Activated T-helper 17 cell treated with anti-CD3 and anti-CD28 coated beads, Interleukin-2, amount 50 U/mL, for 72 hours (primary cell): ENCODE measurements at places on chromosomes 5 and 9.

DNA sequence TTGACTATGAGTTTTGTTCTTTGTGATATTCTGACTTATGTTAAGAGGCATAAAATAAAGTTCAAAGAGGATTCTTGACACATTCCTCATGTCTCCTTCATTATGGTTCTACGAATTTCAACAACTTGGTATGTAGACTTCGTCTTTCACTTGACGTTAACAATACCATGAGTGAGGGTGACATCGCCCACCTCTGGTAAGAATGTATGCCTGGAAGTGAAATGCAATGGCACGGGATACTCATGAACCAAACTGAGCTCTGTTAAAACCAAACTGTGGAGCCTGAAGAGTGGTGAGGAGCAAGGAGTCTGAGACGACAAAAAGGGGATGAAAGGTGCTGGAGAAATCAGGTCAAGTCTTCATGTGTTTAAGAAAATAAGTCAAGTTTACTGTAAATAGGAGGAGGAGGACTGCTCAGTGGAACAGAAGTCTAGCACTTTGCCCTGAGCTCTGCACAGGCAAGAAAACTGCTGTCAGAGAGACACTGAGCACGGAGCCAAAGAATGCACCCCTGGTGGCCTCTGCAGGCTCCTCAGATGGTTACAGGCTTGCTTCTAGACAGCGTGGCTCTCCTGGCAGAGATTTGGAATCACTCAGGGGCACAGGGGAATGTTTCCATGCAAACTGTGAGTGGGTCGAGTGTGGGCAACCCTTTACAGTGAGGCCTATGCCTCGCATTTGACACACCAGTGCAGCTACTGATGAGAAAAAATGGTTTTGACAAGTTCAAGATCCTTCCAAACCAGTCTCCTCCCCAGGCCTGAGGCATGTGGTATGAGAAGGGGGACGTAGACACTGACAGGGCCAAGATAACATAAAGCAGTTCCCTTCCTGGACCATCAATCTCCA is 470.1 kb downstream of the IRX1 start:
- ATAC-seq: no peak

DNA sequence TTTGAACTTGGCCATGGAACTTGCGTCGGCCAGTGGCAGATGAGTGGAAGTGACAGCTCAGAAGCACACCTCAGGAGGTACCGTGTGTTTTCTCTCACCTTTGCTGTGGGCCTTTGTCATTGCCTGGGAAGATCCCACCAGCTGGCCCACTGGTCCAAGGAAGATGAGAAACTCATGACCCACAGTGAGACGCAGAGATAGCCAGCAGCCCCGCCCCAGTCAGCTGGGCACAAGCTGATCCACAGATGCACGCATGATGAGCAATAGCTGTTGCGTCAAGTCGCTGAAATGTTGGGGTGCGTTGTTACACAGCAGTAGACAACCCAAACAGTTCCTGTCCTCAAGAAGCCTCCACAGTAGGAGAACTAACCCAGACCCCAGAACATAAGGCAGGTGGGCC is 30.8 kb upstream of the UNC5A start:
- ATAC-seq: no peak

DNA sequence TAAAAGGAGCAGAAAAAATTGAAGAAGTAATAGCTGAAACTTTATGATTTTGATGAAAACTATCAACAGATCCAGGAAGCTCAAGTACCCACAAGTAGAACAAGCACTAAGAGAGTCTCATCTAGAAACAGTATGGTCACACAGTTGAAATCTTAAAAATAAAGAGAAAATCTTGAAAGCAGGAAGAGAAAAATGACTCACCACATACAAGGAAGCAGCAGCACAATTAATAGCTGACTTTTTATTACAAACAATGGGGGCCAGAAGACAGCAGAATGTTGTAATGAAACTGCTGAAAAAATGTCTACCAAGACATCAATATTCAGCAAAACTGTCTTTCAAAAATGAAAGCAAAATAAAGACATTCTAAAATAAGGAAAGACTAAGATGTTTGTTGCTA is 1108.3 kb upstream of the DMAC1 start:
- ATAC-seq: no peak

DNA sequence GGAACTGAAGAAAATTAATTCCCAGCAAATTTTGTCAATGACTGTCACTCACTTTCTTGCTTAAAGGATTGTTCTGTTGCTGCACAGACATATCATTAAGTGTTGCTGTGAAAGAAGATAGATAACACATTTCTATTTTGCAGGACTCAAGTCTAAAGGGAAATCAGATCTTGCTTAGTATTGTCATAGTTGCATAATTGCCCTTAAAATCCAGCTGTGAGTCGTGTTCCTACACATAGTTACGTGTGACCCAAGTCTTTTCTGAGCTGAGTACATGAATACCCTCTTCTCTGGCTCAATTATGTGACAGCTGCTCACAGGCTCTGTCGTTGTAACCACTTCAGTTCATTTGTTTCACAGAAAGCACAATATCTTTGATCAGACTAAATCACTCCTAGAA is 390.8 kb downstream of the DTWD2 start:
- ATAC-seq: no peak

- ATAC-seq: no peak
Measured at GRCh38 chr5:176812269-176813259, 2.2 kb downstream of the UNC5A start.

DNA sequence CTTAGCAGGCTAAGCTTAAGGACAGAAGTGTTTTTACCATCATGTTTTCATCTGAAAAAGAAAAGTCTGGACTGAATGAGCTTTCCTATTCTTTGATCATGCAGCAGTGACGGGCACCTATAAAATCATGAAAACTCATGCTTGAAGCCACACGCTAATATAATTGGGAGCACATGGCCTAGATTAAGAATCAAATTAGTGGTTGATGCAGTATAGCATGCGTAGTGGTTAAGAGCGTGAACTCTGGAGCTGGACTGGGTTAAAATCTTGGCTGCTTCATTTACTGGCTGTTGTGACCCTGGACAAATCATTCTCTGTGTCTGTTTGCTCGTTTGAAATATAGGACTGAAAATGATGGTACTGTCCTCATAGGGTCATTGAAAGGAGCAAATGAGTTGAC is 49.9 kb upstream of the IL13 start:
- no peak for ATAC-seq

DNA sequence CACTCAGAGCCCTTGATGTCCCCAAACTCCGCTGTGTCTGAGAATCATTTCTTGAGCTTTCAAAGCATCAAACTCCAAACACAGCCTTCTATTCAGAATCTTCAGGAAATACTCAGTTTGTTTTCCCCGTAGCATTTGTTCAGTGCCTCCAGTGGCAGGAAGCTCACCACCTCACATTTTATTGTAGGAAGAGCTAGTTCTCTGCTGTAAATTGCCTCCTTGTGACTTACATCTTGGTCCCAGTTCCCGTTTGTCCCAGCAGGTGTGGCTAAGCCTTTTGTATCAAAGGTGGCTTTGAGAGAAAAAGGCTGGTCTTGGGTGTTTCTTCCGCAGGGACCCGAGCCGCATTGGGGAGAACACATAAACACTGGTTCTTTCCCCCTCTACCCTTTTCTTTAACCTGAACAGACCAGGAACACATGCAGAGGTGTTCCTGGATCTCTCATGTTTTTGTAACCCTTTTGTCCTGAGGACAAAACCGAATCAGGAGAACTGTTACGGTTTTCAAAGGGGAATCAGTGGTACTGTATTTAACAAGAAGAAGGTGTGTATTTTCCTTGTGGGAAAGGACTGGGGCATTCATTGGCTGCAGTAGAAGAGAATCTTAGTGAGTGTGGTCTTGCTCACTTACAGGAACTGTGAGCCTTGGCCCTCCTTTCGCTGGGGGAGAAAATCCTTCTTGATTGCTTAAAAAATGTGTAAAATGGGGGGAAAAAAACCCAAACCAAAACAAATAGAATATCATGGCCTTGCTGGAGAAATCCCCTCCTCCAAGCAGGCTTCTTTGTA is 1.9 kb downstream of the OSMR start:
- no peak for ATAC-seq

DNA sequence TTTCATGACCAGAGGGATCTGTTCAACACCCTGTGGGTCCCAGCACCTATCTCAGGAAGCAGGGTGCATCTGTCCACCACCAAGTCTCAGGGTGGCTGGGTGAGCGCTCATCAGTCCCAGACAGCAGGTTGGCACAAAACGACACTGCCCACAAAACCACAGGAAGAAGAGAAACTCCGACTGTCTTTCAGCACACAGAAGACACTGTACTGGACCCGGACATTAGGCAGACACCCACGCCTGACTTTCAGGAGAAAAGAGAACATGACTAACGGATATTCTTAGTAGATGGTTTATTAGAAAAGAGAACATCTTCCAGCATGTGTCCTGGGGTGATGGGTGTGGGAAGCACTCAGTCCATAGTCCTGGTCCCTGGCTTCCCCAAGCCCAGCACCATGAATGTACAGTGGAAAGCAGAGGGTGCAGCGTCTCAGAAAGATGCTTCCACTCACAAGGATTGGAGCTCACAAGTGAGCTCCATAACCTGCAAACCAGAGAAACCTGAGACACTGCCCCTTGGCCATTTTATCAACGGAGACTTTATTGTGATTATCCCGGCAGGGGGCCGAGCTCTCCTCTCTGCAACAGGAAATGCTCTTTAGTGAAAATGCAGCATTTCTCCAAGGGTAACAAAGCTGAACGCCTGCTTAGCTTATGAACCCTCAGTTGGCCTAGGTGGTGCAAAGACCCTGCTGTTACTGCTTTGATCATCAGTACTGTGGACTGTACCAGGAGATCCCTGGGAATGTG is 35.8 kb upstream of the LCP2 start:
- ATAC-seq: peak; percentile 68

- no peak for ATAC-seq
Measured at GRCh38 chr5:149782018-149782894, 52.1 kb downstream of the PPARGC1B start.

DNA sequence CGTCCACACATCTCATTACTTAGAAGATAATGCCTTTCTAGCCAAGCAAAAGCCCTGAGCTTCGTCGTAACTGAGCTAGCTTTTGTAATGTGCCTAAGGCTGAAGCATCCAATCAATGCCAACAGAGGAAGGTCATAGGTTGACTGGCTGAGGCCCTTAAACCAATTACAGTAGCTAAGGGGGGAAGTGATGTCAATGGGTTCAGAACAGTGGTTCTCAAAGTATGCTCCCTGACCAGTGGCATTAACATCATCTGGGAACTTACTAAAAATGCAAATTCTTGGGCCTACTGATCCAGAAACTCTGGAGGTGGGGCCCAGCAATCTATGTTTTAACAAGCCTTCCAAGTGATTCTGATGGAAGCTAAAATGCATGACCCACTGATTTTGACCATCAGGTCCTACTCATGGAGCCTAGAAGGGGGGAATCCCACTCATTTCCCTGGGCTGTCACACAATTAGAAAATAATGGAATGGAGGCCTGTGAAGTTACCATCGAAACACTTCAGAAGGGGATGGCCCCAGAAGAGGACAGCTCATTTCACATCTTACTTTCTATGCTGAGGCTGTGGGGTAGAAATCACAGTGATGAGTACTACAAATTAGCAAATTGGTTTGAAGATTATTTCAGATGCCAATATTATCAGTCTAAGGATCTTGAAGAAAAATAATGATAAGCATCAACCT is 4.8 kb upstream of the VLDLR start:
- ATAC-seq: peak; percentile 23

GRCh38 chr5:7010591-7010990 is 297.4 kb downstream of the TENT4A start:
- ATAC-seq: no peak

DNA sequence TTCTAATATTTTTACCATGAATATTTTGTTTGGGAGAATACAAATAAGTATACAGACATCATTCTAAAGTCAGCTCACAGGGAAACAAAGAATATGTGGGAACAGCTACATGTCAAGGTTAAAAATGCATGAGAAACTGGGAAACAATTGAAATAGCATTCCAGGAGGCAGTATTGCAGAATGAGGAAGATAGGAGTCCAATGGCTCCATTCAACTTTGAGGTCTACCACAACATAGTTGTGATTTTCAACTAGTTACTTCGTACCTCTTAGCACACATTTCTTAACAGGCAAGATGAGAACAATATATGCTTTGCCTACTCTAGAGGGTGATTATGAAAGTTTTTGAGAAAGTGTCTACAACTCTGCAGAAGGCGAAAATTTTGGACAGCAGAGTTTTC is 35.2 kb upstream of the CAST start:
- no peak for ATAC-seq

DNA sequence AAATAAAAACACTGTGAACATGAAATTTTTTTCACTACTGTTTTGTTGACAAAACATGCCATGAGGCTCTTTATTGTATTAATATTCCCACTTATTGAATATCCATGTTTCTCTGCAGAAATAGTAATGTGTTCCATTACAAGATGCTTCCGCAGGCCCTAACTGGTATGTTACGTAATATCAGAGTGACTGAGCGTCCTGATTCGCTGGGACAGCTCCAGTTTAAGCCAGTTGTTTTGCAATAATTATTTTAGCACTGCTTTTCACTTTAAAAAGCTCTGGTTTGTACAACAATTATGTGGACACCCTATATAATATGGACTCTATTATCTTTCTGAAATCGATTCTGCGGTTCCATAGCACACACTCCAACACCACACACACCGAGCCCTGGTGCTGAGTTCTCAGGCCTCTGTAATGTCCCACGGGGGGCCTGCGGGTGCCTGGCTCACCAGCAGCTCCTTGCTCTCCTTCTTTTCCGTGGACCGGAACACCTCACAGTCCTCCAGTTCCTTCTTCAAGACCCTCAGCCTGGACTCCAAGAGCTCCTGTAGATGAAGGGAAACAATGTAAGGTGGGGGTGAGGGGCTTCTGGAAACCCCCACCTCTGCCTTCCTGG is 1.8 kb downstream of the TRIM7 start:
- ATAC-seq: no peak

GRCh38 chr9:15243081-15243480 is 63.9 kb downstream of the TTC39B start:
- ATAC-seq: no peak

DNA sequence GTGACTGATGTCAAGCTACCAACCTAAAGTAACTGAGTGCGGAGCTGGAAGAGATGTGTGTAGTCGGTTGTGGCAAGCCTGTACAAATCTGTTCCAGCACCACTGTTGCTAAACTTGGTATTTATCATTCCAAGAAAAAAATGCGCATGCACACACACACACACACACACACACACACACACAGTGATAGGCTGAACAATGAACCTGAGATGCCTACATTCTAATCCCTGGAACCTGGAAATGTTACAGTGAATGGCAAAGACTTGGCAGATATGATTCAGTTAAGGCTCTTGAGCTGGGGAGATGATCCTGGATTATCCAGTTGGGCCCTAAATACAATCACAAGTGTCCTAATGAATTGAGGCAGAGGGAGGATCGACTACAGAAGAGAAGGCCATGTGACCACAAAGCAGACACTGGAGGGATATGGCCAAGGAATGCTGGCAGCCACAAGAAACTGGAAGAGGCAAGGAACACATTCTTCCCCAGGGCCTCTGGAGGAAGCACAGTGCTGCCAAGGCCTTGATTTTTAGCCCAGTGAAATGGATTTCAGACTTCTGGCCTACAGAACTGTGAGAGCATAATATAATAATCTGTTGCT is 49.7 kb upstream of the LHFPL2 start:
- ATAC-seq: no peak

GRCh38 chr5:17019324-17019723 is 83.2 kb upstream of the MYO10 start:
- no peak for ATAC-seq
